ENCODE measurements at places on chromosomes 5 and 9.

GRCh38 chr9:125948887-125949596 lies 201.9 kb downstream of the PBX3 start:
- DNase-seq: no peak

DNA sequence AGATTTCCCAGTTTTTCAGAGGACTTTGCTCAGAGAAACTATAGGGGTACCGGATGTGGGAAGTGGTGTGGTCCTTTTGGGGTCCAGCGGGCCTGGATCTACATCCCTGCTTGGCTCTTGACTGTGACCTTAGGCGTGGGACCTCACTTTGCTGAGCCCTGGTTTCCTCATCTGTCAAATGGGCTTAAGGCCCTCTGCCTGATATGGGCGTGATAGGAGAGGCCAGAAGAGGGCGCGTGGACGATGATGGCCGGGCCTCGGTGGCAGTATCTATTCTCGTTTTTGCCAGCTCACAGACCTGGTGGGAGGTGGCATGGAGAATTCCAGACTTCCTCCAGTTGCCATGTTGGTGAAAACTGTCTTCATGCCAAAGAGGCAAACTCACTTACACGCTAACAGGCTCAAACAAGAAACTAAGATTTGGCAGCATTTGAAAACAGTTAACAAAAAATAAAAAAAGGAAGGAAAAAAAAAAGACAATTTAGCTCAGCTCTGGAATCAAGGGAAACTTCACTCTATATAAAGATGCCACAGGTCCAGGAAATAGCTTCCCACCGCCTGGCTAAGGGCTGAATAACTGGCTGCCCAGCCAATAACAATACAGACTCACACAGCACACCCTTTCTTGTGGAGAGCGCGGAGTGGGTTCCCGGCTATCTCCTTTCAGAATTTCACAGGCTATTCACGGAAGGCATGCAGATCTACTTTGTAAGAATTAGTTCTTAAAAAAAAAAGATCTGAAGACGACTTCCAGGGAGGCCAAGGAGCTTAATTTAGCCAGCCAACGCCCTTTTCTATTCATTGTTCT lies 1.7 kb downstream of the SH3PXD2B start:
- no peak for DNase-seq

- no peak for DNase-seq
Observed at GRCh38 chr9:129773262-129774048, 20.6 kb upstream of the PTGES start.

DNA sequence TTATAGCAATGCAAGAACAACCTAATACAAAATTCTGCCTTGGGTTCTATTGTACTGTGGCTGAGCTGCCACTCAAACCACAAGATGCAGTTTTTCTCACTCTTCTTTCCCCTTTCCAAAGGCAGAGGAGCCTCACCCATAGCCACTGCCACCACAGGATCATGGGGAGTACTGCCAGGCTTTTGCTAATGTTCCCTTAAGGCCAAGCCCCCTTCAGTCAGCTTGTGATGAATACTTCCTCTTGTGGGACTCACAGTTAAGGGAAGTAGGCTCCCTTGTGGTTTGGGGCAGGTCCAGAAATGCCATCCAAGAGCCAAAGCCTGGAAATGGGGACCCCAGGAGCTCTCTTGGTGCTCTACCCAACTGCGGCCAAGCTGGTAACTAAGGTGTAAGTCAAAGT lies 258.7 kb downstream of the SPATA31D1 start:
- no peak for DNase-seq
